ENCODE measurements at places on chromosomes 7 and 10.

DNA sequence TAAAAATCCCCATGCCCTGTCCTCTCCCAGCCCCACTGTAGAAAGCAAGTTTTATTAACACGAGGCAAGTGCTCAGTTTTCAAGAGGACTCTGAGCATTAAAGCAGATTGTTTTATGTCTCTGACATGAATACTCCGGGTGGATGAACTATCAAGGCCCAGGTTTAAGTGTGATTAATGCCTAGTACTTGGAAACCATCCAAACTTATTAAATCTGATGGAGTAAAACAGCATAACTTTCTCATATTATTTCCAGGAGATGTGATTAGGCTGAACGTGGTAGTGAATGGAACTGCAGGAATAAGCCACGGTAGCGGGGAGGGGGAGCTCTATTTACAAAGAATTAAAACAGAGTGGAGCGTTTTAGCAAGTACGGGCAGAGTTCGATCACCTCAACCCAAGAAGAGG lies 144.2 kb upstream of the RNF32 start:
- no peak for DNase-seq

GRCh38 chr7:68691261-68692216 lies 906.7 kb upstream of the AUTS2 start:
- DNase-seq, result no peak

DNA sequence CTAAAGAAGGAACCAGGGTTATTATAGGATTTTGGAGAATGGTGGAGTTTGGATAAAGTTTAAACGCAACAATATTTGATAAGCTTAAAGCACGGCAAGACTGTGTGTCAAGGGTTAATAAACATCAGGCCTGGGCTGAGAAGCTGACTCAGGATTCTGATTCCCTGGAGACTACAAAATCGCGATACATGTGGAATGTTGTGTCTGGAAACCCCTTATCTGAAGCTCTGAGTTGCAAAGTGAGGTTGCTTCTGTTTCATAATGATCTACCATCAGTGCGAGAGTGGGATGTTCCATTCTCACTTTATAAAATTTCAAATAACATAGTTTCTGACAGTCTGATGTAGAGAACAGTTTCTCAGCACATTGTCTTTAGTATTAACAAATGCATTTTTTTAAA lies 7.8 kb downstream of the C1GALT1 start:
- no peak for DNase-seq

- no peak for DNase-seq
Measured at GRCh38 chr10:7887174-7887816, 69.0 kb downstream of the TAF3 start.

DNA sequence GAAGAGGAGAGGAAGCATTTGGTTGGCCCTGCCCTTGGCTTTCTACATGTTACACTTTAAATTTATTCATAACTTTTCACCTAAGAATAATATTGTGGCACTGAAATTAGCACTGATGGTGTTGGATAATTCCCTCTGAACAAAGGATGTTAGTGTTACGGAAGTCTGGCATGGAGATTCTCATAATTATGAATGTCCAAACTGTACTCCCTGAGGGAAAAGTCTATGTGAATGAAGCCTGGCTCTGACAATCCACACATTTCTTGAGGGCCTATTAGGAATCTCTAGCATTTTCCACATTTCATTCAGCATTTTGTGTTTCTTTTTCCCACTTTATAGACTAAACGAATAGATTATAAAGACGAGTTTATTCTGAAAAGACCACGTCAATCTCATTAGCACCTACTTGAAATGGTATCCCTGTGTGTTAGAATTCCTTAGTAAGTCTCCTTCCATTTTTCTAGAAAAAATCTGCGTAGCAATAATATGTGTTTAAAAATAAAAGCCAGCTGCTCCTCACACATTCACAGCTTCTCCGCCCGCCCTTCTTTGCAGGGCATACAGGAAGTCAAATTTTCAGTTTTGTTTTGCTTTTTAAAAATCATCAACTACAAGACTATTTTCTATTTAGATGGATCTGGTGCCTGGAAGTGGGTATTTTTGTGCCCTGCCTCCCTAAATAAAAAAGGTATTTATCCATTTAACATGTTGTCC lies 131.8 kb upstream of the PALS2 start:
- DNase-seq, result no peak

DNA sequence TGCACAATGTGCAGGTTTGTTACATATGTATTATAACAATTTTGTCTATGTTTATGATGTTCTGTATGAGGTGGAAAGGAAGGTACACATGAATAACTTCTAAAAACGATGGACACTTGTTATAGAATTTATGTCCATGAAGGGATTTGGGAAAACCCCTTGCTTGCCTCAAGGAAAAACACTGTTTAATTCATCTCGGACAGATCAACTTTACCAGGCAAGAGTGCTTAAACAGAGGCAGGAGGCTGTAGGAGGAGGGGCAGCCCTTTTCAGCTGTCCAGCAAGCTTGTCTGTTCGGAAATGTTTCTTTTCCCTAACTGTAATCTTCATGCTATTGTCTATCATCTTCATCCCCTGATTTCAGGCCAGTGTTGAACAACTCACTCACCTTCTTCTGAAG lies 200.9 kb downstream of the CDC14C start:
- no peak for DNase-seq

- no peak for DNase-seq
Measured at GRCh38 chr10:89283936-89284475, 17.8 kb upstream of the IFIT2 start.

DNA sequence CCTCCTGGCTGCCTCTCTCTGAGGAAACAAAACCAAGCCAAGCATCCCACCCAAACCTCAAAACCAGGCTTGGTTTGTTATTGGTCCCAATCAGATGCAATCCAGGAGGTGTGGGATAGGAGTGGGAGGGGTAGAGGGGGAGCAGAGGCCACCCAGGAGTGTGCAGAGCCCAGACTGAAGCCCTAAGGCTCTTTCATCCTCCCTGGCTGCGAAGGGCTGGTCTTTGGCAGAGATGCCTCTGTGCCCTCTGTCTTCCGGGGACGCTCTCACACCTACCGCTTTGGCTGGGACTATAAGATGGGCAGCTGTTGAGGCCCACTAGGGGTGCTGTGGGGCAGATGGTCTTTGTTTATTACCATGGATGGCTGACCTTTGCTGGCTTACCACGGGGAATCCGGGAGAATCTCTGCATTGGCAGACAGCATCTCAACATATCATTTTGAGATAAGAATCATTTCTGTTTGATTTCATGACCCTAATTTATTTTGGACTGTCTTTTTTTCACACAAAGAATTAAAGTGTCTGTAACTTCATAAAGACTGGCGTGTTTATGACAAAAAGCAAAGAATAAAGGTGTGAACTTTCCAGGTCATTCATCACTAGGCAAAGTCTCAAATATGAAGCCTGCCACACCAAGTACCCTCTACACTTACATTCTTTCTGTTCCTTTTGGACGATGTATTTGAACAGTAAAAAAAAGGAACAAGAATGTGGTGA lies 6.5 kb upstream of the DENND2A start:
- DNase-seq, result peak; percentile 83

DNA sequence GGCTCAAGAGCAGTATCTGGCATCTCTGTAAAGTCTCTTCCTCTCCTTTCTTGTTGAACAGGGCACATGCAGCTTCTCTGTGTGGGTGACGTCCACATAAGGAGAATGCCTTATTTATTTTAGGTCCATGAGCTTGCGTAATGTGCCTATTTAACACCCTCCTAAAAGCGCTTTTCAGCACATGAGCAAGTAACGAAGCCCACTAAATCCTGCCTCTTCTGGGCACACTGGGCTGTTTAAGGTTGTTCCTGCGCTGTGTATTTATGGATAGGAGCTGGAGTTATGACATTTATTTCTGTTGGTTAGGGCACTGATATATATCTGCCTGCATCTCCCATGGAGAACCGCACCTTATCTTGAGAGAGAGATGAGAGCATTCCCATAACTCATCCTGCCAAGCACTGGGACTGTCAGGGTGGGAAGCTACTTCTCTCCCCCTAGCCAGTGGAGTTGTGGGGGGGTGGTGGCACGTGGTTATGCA lies 76.1 kb downstream of the LRRC4 start:
- no peak for DNase-seq

- no peak for DNase-seq
Measured at GRCh38 chr7:11703829-11704228, 128.2 kb downstream of the THSD7A start.

GRCh38 chr10:1426786-1427185 lies 310.5 kb downstream of the ADARB2 start:
- no peak for DNase-seq

DNA sequence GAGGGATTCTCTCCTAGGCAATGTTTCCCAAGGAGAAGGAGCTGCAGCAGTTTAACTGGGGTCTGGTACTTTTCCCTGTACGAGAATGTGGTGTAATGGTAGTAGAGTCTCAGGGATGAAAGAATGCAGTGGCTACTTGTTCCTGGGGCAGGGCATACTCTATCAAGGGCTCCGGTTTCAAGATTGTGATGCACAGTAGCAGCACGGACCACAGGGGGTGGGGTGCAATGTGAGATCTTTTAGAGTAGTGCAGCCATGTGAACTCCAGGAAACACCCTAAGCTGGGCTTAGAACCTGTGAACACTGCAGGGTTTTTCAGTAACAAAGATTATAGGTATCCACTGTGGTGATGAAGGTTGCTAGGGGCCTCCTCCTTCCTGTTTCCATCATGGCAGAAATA lies 903.9 kb downstream of the NRG3 start:
- no peak for DNase-seq

GRCh38 chr7:36198854-36199266 lies 45.8 kb downstream of the EEPD1 start:
- DNase-seq, result no peak

GRCh38 chr10:6162589-6163356 lies 40.0 kb upstream of the PFKFB3 start:
- no peak for DNase-seq

DNA sequence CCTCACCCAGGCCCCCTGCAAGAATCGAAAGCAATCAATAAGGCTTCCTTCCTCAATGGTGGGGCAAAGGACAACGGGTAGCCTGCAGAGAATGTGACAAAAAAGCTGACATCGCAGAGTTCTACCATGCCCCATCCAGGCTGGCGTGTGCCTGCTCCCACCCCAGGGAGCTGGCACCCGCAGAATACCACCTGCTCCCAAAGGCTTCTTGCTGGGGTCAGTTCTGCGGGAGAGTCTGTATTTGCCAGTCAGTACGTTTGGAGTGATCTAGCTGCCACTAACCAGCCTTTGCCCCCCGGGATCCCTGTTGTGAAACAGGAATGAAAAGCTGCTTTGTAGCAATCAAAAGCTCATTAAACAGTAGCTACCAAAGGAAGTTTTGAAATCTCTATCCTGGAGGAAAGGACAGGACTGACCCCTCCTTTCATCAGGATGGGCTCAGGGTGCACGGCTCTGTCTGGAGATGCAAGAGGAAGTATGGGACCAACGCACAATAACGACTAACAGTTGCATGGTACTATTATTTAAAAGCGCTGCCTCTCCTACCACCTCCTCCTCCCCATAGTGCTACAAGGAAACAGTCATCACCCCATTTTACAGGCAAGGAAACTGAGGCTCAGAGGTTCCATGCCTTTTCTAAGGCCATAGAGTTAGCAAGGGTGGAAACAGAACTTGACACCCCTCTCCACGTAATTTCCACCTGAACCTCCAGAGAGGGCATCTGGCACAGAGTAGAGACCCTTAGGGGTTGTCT lies 67.0 kb downstream of the FGFR2 start:
- no peak for DNase-seq

DNA sequence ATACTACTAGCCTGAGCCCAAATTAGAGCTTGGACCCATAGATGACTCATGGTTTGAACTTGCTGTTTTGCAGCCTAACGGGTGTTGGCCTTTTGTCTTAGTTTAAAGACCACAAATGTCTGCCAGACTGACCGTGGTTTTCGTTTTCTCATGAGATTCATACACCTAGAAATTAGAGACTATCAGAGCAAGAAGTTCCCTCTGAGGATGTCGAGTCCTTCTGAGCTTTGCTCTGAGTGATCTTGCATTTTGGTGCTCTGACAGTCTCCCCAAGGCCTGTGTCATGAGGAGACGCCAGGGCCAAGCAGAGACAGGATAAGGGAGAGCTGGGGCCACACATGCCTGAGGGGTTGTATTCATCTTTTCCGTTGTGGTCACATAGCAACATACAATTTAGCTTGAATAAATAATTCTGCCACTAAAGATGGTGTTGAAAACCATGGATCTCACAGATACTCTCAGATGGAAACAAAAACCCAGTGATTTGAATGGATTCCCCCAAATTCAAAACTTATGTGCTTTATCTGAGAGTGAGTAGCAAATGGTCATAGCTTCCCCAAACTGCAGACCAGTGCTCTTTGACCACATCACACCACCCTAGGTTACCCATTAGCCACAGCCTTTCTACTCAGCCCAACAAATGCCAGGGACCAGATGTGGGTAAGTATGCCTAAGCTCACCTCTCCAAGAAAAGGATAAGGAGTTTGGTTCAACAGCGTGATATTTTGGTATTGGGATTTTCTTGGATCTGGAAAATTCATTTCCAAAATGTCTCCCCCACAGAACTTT lies 762.0 kb upstream of the IGFBP3 start:
- no peak for DNase-seq

DNA sequence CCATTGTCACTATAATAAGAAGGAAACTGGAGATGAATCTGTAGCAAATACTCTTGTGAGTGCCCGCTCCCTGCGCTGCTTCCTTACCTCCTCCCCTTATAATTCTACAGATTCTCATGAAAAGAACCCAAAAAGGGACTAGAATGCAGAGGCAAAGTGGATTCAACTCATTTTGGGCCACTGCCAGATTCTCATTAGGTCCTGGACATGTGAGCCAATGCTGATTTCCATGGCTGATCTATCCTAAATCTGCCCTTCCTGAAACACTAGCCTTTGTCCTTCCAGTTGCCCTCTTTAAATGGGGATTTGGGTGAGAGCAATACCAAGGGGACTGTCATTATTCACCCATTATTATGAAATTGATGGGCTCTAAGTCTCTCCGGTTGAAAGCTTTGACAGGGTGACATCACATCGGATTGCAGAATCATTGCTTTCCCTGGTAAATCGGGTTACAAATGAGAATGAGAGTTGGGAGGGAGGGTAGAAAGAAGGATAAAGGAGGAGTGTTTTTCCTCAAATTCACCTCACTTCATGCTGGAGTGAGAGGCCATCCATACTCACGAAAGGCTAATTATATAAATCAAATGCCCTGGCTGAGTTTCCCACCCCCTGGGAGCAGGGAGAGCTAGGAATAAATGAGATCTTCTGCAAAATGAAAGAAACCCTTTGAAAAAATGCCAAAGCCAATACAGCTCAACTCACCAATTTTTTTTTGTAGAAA lies 37.5 kb downstream of the PTN start:
- DNase-seq, result no peak

Data from NCI-H2171 (cell line).